ENCODE measurements at places on chromosomes 2 and 18.

GRCh38 chr2:132757002-132757589 is 87.1 kb upstream of the LYPD1 start:
- no peak for DNase-seq

GRCh38 chr18:61196750-61197149 is 136.5 kb upstream of the CDH20 start:
- DNase-seq = no peak

GRCh38 chr2:128597121-128597762 is 278.6 kb upstream of the HS6ST1 start:
- no peak for DNase-seq

- DNase-seq = no peak
Measured at GRCh38 chr2:129277585-129277981, 701.9 kb upstream of the RAB6C start.

GRCh38 chr18:26930630-26931029 is 65.1 kb upstream of the AQP4 start:
- no peak for DNase-seq

GRCh38 chr2:240438810-240439697 is 3.6 kb downstream of the GPC1 start:
- DNase-seq = no peak

DNA sequence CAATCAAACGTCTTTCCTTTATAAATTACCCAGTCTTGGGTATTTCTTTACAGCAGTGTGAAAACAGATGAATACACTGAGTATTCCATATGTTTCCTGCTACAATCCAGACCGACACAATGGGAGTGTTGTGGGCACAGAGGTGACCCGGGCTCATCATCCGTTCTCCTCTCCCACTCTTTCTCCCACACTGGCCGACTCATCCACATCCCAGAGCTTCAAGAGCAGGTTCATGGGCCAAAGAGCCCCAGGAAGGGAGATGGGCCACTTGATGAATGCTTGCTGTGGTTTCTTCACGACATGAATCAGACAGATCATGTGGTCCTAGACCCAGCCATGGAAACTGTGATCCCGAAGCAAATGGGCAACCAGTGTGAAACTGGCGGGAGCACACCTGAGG is 4.1 kb upstream of the COPS8 start:
- no peak for DNase-seq

- DNase-seq = no peak
Measured at GRCh38 chr2:974502-974901, 23.9 kb downstream of the SNTG2 start.

DNA sequence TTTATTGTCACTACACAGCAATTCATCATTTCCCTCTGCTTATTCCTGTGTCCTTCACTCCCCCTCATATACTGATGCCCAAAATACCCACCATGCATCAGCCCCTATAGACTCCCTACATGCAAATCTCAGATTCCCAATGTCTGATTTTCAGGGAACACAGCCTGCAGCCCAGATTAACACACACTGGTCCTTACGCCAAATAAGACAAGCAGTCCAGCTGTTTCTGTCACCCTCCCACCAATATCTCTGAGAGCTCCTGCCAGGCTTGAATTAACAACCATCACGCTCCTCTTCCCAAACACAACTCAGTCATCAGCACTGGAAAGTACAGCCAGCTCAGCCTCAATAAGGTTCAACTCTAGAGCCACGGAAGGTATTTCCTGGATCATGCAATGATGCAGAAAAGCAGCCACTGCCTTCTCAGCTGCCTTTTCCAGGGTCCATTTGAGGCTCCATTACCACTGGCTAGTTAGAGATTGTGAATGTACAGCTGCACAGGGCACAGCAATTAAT is 39.0 kb upstream of the SLC35F5 start:
- DNase-seq = no peak

GRCh38 chr2:121335294-121336290 is 50.6 kb upstream of the TFCP2L1 start:
- DNase-seq = no peak

DNA sequence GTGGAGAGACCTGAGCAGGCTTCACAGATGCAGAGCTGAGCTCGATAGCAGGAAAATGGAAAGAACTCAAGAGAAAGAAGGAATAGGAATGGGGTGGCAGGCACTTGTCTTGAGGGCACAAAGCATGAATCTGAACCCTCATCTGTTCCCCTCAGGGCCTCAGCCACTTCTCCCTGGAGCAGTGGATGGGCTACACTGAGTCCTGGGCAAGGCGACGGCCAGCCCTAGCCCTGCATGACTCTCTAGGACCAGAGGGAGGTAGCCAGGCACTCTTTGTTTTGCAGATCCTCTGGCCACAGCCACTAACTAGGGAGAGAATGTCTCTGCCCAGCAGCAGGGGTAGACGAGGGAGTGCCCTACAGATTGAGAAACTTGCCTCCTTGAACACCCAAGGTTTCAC is 3.4 kb upstream of the TEX51 start:
- no peak for DNase-seq

GRCh38 chr2:158970241-158970751 is 1.9 kb downstream of the TANC1 start:
- DNase-seq = no peak

DNA sequence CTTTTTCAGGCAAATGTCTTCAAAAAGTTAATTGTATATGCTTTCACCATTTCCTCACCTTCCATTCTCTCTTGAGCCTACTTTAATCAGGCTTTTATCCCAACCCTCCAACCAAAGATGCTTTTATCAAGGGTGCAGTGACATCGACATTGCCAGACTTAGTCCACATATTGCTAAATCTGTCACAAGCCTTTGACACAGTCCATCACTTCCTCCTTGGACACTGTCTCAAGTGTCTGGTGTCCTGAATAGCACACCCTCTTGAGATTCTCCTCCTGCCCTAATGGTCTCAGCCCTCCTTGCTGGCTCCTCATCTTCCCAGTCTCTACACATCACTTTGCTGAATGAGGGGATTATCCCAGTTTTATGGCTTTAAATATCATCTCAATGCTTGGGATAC is 147.5 kb upstream of the SLC39A10 start:
- DNase-seq = no peak

DNA sequence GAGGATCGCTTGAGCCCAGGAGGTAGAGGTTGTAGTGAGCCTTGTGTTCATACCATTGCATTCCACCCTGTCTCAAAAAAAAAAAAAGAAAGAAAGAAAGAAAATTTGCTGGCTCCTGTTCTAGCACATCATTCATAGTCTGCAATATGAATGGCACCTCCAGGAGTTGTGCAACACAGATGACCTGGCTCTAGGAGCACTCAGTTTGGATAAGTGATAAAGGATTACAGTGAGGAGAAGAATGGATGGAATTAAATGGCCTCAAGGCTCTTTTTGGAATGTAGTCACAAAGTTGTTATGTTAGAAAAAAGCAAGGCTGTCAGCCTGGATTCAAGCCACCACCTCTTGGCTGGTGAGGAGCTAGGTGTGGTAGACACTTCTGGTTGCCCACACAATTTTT is 21.5 kb upstream of the SPRED2 start:
- DNase-seq = no peak

- peak; percentile 45 for DNase-seq
Measured at GRCh38 chr2:218400167-218400929, 680 bp downstream of the CTDSP1 start.

GRCh38 chr2:202278036-202278760 is 12.6 kb downstream of the NOP58 start:
- DNase-seq = no peak

DNA sequence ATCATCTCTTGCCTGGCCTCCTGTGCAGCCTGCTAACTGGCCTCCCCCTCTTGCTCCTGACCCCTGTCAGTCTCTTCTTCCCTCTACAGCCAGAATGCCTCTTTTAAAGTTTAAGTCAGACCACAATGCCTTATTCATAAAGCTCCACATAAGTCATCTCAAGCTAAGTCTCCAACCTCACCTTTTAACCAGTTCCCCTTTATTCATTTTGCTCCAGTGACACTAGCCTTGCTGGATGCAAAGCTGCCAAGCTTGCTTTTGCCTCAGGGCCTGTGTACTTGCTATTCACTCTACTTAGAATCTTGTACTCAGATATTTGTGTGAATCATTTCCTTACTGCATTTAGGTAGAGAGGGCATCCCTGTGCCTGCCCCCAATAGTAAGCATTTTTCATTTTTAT is 180.9 kb downstream of the PDE1A start:
- DNase-seq = no peak

- DNase-seq = no peak
Measured at GRCh38 chr2:168426861-168427260, 29.2 kb upstream of the CERS6 start.

DNA sequence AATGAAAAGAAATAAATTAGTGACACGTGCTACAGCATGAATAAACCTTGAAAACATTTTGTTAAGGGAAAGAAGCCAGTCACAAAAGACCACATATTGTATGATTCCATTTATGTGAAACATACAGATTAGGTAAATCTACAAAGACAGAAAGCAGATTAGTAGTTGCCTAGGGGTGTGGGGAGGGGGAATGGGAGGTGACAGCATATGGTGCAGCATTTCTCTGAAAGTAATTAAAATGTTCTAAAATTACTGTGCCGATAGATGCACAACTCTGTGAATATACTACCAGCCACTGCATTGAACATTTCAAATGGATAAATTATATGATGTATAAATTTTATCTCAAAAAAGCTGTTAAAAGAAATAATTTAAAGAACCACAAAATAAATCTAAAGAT is 161.0 kb downstream of the TRIB2 start:
- no peak for DNase-seq

- DNase-seq = no peak
Measured at GRCh38 chr2:170847716-170848115, 31.0 kb downstream of the GAD1 start.

DNA sequence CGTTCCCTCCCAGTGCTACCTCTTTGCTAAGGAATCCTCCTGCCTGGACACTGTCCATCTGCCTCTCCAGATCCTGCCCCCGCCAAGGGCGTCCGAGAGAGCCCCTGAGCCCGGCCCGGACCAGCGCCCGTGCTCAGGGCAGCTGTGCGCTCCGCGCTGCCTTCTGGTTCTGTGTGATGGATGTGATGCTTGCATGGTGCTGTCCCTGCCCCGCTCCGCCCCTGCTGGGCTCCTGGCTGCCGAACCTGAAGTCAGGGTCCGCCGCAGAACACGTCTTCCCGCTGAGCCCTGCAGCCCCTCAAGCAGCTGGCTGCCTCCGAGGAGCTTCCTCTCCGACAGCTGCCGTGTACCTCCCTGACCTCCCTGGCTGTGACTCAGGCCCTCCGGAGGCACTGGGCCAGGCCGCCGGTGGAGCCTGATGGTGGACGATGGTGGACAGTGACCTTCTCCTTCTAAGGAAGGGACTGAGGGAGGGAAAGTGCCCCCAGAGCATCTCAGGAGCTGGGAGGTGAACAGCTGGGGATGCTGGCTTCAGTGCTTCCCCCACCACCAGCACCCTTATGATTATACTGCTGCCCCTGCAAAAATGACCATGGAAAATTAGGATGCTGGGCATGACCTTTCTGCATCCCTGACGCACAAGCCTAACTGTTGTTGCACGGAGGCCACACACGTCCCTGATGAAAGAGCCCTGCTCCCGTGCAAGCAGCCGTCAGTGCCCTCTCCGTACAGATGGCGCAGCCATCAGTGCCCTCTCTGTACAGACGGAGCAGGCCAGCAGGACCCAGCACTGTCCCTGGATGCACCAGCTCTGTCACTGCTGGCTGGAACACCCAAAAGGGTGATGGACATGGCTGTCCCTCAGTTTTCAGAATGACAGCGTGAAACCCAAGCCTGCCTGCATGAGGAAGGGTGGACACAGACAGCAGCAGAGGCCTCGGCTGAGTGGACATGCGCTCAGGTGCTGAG is 99.3 kb downstream of the TPO start:
- DNase-seq = no peak

GRCh38 chr2:205369813-205370212 is 312.5 kb upstream of the NRP2 start:
- no peak for DNase-seq

- no peak for DNase-seq
Measured at GRCh38 chr2:136844546-136844945, 79.2 kb downstream of the THSD7B start.

DNA sequence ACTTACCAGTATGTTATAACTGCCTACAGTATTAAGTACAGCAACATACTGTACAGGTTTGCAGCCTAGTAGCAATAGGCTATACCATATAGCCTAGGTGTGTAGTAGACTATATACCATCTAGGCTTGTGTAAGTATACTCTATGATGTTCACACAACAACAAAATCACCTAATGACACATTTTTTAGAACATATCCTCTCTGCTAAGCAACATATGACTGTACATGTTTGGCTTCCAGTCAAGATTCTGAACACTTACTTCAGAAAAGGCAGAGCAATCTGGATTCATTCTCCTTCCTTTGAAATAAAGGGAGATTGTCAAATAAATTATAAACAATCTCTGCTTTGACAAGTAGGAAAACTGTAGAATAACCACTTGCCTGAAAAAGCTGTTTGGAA is 81.8 kb downstream of the EXOC6B start:
- DNase-seq = no peak

- no peak for DNase-seq
Measured at GRCh38 chr18:35732636-35733035, 151.1 kb downstream of the GALNT1 start.

DNA sequence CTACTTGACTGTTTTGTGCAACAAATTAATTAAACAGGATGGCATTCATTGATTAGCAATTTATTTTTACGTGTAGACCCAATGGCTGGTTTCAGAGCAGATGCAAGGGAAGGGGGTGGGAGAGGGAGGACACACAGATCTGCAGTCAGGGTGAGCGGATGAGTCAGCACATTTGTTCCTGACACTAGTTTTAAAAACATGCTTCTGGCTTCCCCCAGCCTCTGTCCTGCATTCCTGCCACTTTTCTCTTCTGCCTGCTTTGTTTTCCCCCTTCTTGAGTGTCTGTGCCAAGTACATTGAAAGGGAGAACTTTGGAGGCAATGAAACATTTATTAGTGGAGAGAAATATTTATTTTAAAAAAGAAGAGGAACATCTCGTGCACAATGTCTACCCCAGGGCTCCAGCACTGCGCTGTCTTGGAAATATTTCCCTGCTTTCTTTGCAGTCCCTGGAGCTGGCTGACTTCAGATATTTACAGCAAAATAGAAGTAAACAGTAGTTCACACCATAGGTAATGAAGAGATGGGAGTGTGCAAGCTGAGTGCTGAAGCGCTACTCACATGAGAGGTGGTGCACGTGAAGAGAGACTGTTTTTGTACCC is 52.2 kb downstream of the NRP2 start:
- no peak for DNase-seq

DNA sequence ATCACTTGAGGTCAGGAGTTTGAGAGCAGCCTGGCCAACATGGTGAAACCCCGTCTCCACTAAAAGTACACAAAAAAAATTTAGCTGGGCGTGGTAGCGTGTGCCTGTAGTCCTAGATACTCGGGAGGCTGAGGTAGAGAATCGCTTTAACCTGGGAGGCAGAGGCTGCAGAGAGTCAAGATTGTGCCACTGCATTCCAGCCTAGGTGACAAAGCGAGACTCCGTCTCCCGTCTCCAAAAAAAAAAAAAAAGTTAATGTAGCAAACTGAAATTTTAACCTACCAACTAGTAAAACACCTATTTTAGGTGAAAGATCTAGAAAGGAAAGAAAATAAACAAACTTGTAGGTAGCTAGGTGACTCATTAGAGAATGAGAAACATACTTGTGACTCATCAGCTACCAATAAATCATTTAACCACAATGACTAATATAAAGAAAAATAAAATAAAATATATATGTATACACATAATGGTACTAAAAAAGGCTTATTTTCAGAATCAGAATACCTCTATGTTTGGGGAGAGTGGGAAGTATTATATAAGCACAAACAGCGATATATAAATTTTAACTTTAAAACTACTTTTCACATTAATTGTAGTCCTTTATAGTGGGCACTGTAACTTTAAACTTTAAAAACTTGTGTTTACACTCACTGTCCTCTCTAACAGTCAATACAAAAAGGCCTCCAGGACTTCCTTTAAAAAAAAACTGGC is 36.6 kb downstream of the DARS1 start:
- DNase-seq = no peak

- no peak for DNase-seq
Measured at GRCh38 chr2:95388856-95389244, 13.7 kb upstream of the FAHD2A start.
